ENCODE measurements at places on chromosomes 3 and 15.

- no peak for DNase-seq
Observed at GRCh38 chr15:85692873-85693272, 101.9 kb downstream of the KLHL25 start.

- DNase-seq: no peak
Observed at GRCh38 chr15:77112838-77113504, 42.1 kb upstream of the TSPAN3 start.

- no peak for DNase-seq
Observed at GRCh38 chr3:126005951-126006350, 37.0 kb downstream of the ROPN1B start.

DNA sequence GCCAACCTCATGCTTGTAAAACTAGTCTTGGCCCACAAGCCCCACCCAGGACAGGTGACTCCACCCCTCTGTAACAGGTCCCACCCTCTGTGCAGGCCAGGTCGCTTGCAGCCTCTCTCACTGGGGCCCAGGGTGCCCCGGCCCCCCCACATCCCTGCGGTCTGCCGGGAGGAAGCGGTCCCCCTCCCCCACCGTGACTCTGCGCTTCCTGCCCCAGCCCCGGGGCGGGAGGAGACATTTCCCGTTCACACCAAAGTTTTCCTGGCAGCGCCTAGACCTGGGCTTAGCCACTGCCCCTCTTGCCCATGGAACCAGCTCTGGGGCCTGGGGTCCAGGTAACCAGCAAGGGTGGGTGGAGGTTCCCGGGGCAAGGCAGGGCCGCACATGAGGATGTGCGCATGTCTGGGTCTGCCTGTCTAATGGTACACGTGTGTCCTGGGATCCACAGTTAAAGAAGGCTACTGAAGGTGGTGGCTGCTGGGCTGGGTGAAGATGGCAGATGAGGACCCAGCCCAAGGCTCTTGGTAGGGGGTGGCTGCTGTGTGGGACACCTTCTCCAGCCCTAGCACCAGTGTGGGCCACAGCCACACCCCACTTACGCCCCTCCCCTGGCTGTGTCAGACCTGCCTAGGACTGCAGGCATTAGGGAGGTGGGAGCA is 8.4 kb downstream of the NBEAL2 start:
- DNase-seq: peak; percentile 19

DNA sequence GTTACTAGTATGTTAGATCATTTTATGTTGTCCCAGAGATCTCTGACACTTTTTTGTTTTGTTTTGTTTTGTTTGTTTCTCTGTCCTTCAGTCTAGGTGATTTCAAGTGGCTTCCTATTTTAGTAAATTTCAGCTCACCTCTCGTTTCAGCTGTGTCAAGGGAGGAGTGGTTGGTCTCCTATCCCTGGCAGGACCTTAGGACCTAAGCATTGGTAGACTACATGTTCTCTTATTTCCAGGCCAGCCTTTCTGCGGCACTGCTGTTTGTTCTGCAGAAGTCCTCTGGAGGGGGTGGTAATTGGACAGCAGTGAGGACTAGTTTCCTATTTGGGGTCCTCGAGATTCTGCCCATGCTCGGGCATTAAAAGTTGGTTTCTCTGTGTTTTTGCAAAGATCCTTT is 31.8 kb downstream of the MGA start:
- no peak for DNase-seq

- DNase-seq: no peak
Observed at GRCh38 chr3:52188556-52188955, 9.4 kb upstream of the ALAS1 start.

- DNase-seq: no peak
Observed at GRCh38 chr3:190586631-190587011, 72.7 kb downstream of the IL1RAP start.

GRCh38 chr15:92883876-92884435 is 16.2 kb upstream of the CHD2 start:
- DNase-seq: peak; percentile 38

DNA sequence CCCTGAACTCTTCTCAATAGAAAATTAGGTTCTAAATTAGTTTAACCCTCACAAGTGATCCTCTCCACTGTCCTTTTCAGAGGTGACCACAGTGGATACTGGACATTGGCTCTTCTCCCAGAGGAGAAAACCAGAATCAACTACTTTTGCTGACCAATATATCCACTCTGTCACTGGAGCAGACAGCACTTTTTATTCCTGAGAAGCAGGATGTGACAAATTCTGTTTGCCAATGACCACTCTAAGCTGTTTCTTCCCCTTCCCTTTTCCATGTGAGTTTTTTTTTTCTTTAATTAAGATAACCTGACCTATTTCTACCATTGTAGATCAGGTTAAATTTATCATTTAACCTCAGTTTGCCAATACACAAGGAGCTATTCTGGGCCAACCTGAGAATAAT is 79.7 kb upstream of the ZNF280D start:
- no peak for DNase-seq

Measured in NCI-H526 (cell line).